ENCODE measurements at places on chromosomes 5 and 9.

DNA sequence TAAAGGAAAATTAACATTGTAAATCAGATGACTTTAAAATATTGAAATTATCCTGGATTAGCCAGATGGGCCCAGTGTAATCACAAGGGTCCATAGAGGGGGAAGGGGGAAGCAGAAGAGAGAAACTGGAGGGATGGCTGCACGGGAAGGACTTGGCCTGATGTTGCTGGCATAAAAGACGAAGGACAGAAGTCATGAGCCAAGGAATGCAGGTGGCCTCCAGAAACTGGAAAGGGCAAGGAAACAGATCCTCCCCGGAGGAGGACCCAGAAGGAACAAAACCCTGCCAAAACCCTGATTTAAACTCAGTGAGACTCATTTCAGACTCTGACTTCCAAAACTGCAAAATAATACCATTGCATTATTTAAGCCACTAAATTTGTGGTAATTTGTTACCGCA, 100.2 kb downstream of the ADAMTS2 start:
- DNase-seq: no peak

DNA sequence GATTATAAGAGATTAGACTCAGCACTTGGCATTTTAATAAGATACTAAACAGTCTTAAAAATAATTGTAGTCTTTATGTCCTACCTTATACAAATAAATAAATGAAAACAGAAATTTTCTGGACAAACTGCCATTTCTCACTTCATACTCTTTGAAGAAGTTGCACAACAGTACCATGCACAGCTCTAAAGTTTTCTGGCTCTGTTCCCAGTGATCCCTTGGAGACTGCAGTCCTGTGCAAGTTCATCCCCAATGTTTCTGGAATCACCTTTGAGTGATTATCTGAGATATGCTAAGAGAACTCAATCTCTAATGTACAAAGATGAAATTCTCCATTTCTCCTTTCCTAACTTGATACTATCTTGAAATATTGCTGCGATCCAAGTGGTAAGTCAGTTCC, 330.4 kb upstream of the EDIL3 start:
- no peak for DNase-seq

DNA sequence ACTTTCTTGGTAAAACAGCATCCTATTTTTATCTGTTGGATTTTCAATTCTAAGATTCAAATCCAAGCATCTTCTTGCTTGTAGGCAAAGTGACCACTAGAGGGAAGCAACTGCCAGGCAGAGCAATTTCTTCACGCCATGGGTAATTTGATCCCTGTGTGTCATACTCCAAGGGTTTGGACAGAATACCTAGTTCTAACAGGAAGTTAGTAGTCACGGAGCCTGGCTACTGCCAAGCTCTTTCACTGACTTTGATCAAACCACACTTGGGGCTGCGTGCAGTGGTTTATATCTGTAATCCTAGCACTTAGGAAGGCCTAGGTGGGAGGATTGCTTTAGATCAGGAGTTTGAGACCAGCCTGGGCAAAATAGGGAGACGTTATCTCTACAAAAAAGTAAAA, 473.6 kb upstream of the TNC start:
- DNase-seq: peak; percentile 78

DNA sequence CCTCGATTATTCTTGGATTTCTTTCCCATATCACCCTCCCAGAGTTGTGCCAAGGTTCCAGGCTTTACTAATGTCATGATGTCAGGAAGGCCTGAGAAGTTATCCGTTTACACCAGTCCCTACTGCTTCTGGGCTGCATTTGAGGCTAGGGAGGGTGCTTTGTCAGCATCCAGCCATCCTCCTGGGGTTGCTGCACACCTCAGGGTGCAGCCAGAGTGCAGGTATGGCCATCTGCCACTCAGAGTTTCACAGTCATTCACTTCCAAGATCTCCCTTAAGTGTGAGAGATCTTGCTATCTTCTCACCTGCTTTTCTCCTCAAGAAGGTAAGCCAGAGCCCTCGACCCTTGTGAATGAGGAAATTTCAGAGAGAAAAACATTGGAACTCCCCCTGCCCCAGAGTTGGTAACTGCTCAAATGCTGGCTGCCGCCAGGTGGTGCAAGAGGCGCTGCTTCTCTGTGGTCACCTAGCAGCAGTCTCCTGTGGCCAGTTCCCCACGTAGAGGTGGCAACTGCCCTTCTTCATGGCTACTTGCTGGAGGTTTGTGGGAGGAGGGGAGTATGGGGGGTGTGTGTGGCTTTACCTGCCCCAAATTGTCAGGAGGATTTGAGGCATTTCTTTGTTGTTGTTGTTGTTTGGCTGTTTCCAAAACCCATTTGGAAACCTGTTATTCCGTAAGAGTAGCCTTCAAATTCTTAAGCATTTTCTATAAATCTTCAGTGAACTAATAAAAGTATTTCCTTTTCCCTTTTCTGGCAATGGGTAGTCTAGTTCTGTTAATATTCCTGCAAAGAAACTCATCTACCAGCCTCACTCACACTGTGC, 259.6 kb upstream of the DMRT1 start:
- peak; percentile 24 for DNase-seq
